ENCODE measurements at places on chromosomes 5 and 9.

GRCh38 chr5:134506054-134507039 lies 19.1 kb upstream of the JADE2 start:
- DNase-seq = peak; percentile 84

DNA sequence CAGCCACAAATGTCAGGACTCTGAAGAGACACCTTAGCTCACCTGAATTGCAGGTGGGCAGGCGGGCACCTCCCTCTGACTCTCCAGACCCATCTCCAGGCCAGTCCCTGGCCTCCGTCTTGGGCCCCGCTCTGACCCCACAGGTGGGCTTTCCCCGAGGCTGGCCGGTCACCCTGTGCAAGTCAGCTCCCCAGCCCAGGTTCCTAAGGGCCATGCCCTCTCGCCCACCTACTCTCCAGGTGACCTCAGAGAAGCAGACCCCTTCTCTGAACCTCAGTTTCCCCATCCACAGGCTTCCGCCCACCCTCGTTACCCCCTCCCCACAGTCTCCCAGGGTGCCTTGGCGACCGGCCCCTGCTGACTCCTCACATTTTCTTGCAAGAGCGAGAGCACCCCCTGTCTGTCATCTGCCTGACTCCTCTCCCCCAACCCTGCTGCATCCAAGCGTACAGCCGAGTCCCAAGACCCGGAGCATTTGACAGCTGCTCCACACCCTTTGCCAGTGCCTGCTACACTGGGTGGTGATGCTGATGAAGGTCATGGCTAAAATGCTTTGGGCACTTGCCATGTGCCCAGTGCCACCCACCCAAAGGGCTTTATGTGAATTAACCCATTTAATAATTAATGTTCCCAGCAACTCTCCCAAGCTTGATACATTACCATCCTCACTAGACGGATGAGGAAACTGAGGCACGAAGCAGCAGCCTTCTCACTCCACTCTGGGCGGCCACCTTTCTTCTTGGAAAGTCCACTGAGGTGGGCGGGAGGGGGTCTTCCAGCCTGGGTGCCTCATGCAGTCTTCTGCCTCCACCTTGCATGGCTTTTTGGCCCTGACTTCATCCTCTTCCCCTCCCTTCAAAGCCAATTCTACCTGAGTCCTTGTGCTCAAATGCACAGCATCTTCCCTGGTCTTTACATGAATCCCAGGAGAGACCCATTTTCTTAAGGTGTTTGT lies 51.1 kb upstream of the ORM1 start:
- DNase-seq = peak; percentile 54

DNA sequence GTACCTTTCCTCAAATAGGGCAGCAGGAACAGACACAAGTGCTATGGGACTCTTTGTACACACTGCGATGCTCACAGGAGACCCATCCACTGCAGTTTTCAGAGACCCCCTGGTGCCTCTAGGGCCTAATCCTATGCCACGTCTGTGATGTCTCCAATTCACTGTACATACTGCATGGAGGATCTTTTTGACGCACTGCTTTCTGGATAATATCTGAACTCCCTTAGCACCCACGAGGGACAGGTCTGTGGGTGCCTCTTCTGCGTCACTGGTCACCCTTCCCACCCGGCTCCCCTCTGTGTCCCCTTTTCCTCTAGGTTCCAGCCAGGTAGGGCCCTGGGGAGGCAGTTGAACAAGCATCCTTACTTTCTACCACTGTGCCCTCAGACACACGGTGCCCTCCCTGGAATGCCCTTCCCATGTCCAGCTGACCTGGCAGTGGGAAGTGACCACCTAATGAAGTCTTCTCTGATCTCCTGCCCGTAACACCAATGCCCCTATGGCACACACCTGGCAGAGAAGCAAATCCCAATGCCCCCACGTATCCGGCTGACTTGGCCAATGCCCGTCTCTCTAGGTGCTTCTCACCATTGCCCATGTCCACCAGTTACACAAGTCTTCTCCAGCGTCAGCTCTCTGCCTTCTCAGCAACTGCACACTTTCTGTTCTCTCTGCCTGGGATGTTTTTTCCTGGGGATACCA lies 41.5 kb downstream of the FOXI1 start:
- DNase-seq = no peak

DNA sequence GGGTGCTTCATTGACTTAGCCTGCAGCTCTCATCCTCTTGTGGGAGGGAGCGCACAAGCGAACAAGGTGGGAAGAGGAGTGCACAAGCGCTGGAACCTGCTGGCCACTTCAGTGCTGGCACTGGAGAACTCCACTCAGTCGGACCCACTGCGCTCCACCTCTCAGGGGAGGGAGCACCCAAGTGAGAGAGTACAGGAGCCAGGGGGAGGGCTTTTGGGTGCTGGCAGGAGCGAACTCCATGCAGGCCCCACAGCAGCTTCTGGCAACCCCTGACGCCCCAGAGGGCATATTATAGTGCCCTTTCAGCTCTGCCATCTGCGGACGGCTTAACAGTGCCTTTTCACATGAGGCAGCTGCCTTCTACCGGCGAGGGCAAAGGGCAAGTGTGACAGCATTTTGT lies 774.2 kb upstream of the COX7C start:
- DNase-seq = no peak

DNA sequence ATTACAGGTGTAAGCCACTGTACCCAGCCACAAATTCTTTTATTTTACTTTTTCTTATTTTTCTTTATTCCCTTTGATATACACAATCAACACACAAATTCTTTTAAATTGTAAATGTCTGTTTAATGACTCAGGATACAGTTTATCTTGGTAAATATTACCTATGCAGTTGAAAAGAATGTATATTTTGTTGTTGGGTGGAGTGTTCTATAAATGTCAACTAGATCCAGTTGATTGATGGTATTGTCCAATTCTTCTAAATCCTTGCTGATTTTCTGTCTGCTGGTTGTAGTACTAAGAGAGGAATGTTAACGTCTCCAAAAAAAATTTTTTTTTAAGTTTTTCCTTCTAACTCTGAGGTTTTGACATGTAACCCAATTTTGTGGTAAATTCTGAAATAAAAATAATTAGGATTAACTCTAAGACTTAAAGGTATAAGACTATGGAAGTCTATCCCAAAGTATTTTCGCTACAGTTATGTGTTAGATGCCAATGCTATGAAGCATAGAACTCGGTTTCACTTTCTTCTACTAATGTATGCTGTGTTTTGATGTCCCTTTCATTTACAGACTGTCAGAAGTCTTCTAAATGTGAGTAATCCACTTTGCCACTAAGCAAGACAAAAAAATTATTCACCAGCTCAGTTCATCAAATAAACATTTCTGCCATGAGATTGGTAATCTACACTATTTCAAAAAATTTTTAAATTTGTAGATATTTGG lies 720.2 kb upstream of the C9orf72 start:
- no peak for DNase-seq

GRCh38 chr9:89109666-89110065 lies 69.0 kb downstream of the SHC3 start:
- peak; percentile 81 for DNase-seq

GRCh38 chr5:54738118-54738972 lies 220.8 kb downstream of the SNX18 start:
- DNase-seq = no peak

DNA sequence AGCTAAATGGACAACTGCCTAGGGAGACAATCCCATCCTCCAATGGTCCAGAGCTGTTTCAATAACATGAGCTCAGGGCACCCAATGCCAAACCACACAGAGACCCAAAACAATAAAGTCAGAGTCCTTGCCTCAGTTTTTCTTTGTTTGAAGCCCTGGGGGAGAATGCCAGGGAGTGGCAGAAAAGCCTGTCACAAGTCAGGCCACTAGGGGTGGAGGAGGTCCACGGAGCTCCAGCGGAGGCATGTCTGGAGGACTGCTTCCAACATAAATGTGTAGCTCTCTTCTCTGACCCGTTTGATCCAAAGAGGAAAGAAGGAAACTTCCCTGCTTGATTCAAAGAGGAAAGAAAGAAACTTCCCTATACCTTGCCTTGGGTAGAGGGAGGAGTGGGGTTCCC lies 175.3 kb downstream of the HSPA4 start:
- DNase-seq = no peak

DNA sequence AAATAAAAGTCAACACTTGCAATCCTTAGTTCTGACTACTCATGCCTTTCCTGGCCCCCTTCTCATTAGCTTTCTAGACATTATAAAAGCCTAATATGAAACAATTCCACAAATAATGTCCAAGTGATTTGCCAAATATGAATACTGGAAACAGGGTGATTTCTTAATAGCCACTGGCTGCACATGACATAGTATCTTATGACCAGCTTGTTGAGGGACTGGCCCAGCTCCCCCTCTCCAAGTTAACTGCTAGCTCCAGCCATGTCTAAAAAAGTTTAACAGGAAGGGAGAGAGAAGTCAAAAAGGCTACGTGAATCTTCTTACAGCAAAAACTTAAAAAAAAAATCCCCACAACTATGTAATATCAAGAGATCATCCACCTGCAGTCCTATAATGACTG lies 1.5 kb downstream of the CERT1 start:
- no peak for DNase-seq

DNA sequence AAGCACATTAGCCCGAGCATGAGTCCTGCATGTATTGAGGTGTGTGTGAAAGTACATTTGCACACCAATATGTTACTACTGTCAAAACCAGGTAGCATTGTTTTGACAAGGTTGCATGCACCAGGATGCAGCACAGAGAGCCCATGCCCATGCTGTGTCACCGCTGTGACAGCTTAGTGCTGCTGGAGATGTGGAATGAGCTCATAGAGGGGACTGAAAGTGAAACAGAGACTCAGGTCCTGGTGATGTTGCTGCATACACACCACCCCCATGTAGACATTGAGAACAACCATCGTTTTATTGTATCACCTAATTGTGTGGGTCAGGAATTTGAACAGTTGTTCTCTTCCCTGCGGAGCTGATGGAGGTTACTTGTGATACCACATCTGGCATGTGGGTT lies 53.0 kb downstream of the GADD45G start:
- no peak for DNase-seq

- no peak for DNase-seq
Measured at GRCh38 chr9:132077881-132078698, 1.6 kb downstream of the MED27 start.

GRCh38 chr9:117083559-117083958 lies 331.3 kb downstream of the ASTN2 start:
- no peak for DNase-seq

GRCh38 chr5:177403792-177404640 lies 3.6 kb upstream of the PFN3 start:
- DNase-seq = peak; percentile 83

- peak; percentile 27 for DNase-seq
Measured at GRCh38 chr9:108553111-108553635, 302.6 kb downstream of the ACTL7B start.

DNA sequence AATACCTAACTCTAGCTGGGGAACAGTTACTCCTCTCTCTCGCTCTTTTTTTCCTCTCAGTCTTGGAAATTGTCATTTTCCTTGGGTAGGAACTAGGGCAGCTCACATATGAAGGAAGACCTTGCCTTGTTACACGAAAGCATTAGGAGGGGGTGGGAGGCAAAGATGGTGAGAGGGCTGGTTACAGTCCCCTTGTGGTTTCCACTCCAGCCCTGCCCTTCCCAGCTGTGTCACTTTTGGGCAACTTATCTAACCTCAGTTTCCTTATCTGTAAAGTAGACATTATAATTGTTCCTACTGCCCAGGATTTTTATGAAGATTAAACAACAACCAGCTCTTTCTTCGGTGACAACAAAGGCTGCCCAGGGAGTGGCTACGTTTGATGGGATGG lies 196.2 kb upstream of the CLINT1 start:
- DNase-seq = no peak

DNA sequence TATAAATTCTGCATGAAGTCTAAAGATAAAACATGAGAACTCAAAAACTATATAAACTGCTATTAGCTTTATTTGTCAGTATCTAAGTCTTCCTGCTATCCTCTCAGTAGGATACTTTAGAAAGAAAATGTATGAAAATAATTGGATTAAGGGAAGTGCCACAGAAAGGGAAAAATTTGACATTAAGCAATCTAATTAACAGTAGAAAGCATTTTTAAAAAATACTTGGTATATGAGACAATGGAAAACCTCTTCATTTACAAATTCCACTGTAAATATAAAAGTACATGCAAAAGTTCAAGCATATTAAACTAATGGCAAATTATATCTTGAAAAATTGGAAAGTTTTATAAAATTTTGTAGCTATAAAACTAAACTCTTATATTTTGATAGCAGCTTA lies 518.6 kb upstream of the NUDT12 start:
- no peak for DNase-seq

GRCh38 chr9:108297073-108297472 lies 558.7 kb downstream of the ACTL7B start:
- DNase-seq = peak; percentile 3

- DNase-seq = no peak
Measured at GRCh38 chr9:127651697-127652610, 39.9 kb downstream of the STXBP1 start.

- DNase-seq = no peak
Measured at GRCh38 chr9:35745569-35745968, 3.5 kb downstream of the GBA2 start.

DNA sequence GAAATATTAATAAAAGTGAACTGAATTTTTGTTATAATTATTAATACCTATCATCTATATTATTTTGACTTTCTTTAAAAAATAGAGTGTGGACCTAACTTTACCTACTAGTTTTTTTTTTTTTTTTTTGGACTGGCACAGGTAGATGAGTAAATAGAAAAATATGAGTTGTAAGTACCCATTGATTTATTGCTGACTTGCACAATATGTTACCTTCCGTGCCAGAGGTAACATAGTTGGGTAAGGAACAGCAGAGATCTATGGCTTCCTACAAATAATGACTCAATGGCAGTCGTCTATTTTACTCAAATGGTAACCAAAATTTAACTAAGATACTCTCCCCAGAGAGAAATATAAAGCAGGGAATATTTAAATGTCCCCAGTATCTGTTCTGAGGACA lies 1212.8 kb downstream of the PTPRD start:
- no peak for DNase-seq

- DNase-seq = peak; percentile 27
Measured at GRCh38 chr5:76617675-76618074, 5.5 kb downstream of the F2RL2 start.

DNA sequence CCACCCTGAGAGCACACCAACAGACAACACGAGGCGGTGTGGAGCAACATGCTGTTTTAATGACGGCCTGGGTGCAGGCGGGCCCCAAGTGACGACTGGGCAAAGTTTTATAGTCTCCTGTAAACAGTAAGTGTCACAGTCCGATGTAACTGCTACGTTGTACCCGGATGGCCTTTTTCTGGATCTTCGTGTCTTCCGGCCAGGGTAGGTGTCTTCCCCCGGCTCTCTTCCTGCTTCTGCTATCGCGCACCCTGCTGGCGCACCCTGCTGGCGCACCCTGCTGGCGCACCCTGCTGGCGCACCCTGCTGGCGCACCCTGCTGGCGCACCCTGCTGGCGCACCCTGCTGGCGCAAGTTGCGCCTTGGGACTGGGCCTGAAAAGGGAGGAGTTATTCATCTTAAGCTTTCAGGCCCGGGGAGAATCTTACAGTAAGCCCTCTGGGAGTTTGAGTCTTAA lies 143.0 kb upstream of the TARS1 start:
- peak; percentile 22 for DNase-seq

DNA sequence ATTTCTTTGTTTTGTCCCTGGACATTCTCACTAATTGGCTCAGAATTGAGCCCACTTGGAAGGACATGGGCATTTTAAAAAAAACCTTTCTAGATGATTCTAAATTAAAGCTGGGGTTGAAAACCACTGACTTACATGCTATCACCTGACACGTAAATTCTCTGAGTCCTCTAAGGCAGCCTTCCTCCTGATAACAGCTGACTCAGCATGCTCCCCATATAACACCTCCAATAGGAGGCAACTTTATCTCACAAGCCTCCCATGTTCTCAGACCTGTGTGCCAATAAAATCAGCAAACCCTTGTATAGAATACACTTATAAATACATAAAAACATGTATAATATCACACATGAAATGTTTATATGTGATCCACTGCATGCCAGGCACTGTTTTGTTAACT lies 49.2 kb upstream of the AGXT2 start:
- DNase-seq = no peak

Data from trophoblast cell (in vitro differentiated cells and primary cell).